ENCODE measurements at places on chromosomes 12 and 14.
A peak's percentile ranks its signal among the peaks of the same experiment; 100 is the strongest.

- no peak for DNase-seq
These were observed 308.4 kb upstream of the NAV3 start for GRCh38 chr12:77522247-77522646.

DNA sequence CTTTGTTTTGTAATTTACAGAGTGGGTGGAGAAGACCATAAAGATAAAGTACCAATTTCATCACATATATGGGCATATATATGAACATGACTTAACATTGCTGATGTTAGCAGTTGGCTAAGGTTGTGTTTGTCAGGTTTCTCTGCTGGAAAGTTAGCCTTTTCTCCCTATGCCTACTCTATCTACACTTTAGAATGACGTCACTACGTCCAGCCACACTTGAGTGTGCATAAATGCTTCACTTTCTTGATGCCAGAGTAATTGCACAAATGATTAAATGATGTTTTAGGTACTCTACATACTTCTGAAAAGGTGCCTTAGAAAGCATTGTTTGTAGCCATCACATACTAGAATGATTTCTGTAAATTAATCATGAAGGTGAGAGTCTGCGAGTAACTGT lies 759.2 kb upstream of the MGAT4C start:
- no peak for DNase-seq

DNA sequence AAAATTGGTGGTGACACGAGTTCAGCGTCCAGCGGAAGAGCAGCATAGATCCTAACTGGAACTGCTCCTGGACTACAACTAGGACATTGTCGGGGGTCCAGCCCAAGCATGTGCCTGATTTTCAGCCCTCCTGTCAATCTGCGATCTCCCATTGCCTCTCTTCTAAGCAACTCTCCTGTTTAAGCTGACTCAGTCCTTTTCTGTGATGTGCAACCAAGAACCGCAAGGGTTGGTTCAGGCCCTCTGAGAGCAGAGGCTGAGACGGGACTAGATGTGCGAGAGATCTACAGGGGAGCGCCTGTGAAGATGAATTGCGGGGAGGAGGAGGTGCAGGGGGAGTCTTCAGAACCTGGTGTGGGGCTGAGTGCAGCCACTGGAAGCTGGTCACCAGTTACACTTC lies 3.7 kb upstream of the PAPLN start:
- no peak for DNase-seq

- no peak for DNase-seq
These were observed 81.5 kb upstream of the OSBPL8 start for GRCh38 chr12:76641073-76641472.

DNA sequence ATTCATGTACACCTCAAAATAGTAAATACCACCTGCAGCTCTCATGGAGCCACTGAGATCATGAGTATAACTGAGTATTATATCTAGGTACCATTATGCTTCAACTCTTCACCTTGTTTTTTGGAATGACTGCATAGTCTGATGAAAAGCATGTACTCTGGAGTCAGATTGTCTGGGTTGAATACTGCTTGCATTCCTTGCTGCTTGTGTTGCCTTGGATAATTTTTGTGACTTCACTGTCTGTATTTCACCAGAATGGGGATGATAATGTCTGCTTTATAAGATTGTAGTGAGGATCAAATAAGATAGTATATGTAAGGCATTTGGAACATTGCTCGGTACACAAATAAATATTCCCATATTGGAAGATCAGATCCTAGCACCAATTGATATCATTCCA lies 54.2 kb downstream of the SUSD6 start:
- peak; percentile 23 for DNase-seq

GRCh38 chr12:76921891-76922664 lies 43.3 kb upstream of the CSRP2 start:
- DNase-seq: no peak

GRCh38 chr12:2856051-2856450 lies 788 bp downstream of the TEX52 start:
- DNase-seq: no peak

GRCh38 chr12:4900327-4900726 lies 9.4 kb upstream of the KCNA1 start:
- DNase-seq: peak; percentile 82

GRCh38 chr14:20811986-20812975 lies 9.6 kb upstream of the RNASE1 start:
- no peak for DNase-seq

DNA sequence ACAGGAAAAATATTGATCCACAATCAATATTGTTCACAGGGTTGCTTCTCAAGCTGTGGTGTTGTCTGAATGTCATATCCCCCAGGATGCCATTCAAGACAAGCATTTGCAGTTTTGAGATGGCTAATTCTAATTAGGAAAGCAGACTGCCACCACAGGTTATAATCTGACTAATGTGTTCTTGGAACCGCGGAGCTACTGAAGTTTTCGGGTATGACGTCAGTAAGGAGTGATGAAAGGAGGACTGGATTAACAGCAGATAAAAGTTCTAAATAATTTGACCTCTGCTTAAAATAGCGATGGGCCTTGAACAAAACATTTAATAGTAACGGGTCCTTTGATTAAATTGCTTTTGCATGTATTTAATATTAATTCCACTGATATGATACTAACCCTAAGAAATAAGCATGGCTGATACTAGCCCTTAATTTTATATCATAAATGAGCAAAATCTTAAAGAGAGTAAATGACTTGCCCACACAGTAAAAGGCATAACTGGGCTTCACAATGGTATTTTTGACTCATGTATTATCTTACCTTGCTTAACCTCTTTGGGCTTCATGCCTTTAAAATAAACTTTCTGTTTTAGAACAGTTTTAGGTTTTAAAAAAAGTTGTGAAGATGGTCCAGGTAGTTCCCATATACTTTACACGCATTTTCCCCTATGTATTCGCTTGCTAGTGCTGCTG lies 50.3 kb downstream of the TSHR start:
- no peak for DNase-seq

- DNase-seq: peak; percentile 68
These were observed 51.5 kb downstream of the ZC3H14 start for GRCh38 chr14:88614218-88614907.

DNA sequence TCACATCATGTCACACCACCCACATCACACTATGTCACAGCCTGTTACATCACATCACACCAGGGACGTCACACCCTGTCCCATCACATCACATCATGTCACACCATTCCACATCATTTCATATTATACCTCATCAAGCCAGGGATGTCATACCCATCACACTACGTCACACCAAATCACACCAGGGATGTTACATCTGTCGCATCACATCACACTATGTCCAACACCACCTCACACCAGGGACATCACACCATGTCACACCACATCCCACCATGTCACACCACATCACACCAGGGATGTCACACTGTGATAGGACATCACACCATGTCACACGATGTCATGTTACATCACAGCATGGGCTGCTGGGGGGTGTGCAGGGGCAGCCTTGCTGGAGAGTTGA lies 110.6 kb downstream of the TMEM121 start:
- DNase-seq: no peak

DNA sequence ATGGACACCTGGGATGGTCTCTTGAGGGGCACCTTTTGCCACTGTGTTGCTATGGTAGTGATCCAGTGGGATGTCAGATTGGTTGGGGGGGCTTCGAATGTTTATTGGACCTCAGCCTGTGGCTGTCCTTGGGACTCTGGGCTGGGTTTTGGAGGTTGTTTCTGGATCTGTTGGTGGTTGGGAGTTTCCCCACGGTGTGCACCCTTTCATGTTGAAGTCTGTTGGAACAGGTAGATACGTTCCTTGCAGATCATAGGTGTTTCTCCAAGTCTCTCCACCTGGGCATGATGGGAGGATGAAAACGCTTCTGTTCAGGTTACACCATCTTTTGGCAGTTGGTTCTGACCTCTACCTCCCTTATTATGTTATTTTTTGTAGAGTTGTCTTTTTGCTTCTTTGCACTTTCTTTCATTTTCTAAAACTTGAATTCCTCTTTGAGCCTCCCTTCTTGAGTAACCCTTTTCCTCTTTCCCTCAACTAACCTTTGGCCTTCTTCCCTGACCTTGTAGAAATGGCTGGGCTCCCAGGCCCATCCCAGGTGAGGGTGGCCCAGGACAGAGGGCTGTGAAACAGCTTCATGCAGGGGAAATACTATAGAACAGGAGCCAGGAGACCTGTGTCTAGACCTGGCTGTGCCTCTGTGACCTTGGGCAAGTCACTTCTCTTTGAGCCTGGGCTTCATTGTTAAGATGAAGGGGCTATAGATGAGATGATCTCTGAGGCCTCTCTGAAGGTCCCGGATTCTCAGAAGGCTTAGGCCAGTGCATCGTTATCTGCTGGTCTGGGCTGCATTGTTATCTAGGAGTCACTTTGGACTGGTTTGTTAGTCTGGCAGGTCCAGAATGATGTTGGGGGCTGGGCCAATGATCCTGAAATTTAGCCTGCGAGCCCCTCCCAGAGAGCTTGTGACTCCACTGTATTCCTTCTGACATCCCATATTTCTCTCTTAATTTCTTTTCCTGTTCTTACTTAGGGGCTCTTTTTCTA lies 2.0 kb downstream of the ATN1 start:
- DNase-seq: no peak

DNA sequence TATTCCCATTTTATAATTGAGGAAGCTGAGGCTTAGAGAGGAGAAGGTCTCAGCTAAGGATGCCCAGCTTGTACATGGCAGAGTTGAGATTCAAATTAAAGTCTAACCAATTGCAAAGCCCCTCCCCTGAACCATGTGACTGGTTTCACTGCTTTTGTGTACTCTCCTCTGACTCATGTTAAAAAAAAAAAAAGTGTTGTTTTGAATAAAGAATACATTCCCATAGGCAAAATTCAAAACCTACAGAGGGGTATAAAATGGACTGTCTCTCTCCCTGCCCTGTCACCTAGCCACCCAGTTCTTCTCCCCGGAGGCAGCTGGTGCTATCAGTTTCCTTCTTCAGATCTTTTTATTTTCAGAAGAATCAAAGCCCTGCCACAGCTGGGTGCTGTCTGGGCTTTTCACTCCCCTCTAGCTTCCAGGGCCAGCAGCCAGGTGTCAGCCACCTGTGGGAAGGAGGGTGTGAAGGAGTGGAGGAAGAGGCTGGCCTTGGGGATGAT lies 5.4 kb downstream of the PSMD9 start:
- DNase-seq: peak; percentile 63

DNA sequence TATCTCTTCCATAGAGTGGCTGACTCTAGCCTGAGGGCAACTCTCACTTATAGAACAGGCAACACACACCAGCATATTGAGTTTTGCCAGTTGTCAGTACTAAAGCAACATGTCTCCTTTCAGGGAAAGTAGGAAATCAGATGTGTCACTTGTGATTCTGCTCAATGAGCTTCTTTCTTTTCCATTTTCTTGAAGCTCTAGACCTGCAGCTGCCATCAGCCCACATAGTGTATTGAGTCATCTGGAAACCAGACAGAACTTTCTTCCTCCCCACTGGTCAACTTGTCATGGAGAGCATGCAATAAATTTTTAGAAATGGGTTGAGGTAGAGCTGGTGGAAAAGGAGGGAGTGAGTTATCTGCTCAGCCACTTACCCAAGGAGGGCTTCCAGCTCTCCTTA lies 209.0 kb upstream of the PLEKHG7 start:
- no peak for DNase-seq

GRCh38 chr12:5497329-5498053 lies 65.6 kb downstream of the NTF3 start:
- DNase-seq: no peak

- DNase-seq: no peak
These were observed 102.5 kb upstream of the PRICKLE1 start for GRCh38 chr12:42691991-42692557.

- DNase-seq: no peak
These were observed 31.5 kb downstream of the ZFP36L1 start for GRCh38 chr14:68761391-68761790.

- DNase-seq: no peak
These were observed 137.2 kb upstream of the DNM1L start for GRCh38 chr12:32541754-32542374.

DNA sequence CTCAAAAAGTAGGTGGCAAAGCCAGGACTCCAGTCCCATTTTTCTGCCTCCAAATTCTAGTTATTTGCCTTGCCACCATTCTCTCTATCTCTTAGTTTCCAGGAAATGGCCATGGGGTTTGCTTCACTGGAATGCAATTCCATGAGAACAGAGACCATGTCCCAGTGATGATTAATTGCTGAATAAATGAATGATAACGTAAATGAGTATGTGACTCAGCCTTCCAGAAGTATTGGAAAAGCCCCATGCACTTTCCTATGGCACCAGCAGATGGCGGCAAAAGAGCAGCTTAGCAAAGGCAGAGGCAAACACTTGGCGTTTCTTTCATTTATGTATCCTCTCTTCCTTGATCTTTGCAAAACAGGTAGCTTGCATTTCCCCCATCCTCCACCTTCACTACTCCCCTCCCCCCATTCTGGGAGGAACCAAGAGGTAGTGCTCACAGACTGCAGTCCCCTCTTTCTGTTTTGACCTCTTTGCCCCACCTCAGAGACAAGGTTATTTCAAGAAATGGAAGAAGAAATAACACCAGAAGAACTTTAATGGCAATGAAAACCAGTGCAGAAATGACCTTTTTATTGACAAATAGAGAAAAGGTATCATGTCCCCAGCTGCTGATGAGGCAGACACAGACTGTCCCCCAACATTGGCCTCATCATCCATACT lies 21.3 kb downstream of the TBX3 start:
- peak; percentile 95 for DNase-seq

DNA sequence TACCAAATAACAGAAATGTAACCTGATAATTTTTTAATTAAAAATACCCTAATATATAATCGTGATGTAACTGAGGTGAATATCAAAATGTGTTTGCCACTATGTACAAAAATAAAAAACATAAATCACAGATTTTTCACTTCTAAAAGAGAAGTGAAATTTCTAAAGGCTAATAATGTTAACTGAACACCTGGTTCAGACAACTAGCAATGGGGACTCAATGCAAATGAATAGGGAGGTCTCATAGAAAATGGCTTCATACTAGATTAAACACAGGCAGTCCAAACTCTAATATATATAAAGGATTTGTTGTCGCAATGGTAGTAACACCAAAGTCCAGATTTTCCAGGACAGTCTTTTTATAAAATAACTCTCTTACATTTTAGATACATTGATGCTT lies 365.4 kb upstream of the ATP2B1 start:
- DNase-seq: no peak

DNA sequence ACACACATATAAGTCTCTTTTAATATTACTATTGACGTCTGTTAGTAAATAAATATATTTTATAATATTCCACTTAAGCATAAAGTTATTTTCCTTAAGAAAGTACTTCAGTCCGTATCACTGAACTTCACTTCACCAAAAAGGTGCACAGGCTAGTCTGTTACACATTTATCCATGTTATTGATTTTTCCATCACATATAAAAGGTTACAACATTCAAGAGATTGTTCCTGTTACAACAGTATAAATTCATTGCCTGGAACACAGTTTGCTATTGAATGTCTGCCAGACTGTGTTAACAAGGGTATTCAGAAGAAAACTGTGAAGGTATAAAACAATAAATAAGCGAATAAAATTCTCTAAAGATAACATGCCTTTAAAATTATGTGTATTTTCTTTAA lies 175.9 kb downstream of the NTS start:
- no peak for DNase-seq

All from HFFc6 (cell line).